Activated CD4-positive, alpha-beta T cell treated with anti-CD3 and anti-CD28 coated beads, Interleukin-2, amount 10 ng/mL, durations not matched to agents 7 days and 5 days (primary cell): ENCODE measurements at places on chromosomes 12 and 14.

- no peak for DNase-seq
Measured at GRCh38 chr12:29794862-29795261, 11.1 kb upstream of the TMTC1 start.

- DNase-seq: no peak
Measured at GRCh38 chr14:100041271-100041670, 24.0 kb upstream of the EVL start.

DNA sequence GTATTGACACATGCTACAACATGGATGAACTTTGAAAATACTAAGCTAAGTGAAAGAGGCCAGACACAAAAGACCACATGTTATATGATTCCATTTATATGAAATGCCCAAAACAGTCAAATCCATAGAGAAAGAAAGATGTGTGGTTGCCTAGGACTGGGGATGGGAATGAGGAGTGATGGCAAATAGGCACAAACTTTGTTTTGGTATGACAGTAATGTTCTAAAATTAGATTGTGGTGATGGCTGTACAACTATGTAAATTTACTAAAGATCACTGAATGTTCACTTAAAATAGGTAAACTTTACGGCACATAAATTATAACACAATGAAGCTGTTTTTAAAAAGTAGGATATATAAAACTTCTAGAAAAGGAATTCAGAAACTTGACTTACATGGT lies 41.7 kb downstream of the PPP1R13B start:
- no peak for DNase-seq

- DNase-seq: no peak
Measured at GRCh38 chr12:32076941-32077340, 29.7 kb upstream of the BICD1 start.

- DNase-seq: no peak
Measured at GRCh38 chr12:25714198-25714984, 161.3 kb upstream of the LMNTD1 start.

DNA sequence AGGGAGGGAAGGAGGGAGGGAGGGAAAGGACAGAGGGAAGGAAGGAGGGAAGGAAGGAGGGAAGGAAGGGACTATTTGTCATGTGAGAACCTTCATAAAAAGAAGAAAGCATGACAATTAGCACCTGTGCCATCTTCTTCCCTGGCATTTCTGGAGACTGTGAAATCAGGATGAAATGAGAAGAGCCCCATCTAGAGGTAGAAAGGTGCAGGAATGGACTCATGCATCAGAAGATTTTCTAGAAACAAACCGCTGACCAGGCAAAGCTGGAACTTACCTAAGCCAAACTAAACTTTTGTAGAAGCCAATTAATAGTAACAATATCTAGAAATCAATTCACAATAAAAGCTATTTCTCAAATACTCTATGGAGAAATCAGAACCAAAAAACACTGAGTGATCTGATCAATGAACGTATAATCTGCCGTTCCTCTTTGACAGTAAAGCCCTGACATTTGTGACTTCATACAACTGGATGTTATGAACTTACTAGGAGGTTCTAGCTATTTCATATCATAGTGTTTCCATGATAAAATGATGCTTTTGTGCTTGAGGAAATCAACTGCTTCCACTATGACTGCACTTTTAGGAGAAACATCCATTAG lies 24.4 kb upstream of the CRACR2A start:
- peak; percentile 37 for DNase-seq

GRCh38 chr14:76235628-76236027 lies 83.9 kb downstream of the GPATCH2L start:
- no peak for DNase-seq

DNA sequence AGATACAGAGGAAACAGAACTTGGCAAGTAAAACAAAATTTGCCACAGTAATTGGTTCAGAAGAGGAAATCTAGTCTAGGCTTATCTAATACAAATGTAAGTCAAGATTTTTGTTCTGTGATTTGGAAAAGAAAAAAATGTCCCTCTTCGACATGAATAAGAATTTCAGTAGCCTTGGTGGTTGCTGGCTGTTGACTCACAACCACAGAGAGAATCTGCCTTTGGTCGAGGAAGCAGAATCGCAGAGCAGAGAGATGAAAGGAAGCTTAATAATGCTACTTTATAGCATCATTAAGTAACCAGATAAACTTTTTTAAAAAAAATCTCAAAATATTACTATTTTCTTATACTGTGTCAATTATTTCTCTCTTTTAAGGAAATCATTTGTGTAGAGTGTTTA lies 1096.6 kb downstream of the FLRT2 start:
- no peak for DNase-seq

DNA sequence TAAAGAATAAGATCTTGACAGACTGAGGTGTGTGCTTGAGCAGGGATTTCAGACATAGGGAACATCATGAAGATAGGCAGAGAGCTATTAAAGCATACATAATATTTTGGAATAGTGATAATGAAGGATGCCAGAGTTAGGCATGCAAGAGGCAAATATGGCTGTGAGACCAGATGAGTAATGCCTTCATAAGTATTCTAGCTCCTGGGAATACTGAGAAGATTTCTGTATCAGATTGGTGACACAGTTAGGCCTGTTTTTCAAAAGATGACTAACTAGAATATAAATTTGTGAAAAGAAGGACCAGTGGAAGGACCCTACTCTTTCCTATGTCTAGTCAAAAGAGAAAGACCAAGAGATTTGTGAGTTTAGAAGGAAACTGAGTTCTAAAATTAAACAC lies 108.8 kb downstream of the TXNDC16 start:
- no peak for DNase-seq

GRCh38 chr12:111792856-111793235 lies 26.1 kb downstream of the ALDH2 start:
- no peak for DNase-seq

GRCh38 chr14:67426161-67426560 lies 14.2 kb upstream of the PLEK2 start:
- no peak for DNase-seq
